ENCODE measurements at places on chromosomes 11 and 22.

DNA sequence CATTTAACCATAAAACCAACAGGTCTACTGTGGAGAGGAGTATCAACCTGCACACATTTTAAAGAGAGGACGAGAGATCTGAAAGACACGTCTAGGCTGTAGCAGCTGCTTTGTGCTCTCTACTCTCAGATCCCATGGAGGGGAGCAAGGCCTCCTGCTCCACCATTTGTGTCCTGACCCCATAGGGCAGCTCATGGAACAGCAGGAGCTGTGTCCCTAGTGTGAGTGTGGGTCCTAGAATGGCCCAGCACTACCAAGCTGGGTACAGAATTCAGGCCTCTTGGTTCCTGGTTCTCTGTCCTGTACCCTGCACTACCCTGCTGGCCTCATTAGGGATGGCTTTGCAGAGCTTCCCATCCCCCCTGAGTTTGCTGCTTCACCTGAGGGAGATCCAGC is 76.5 kb downstream of the DHCR7 start:
- DNase-seq = no peak

GRCh38 chr11:122112470-122113365 is 3.3 kb downstream of the BLID start:
- no peak for DNase-seq

GRCh38 chr11:82527081-82527584 is 206.5 kb downstream of the FAM181B start:
- DNase-seq = no peak

- DNase-seq = no peak
Measured at GRCh38 chr11:6530848-6531247, 33.8 kb downstream of the DNHD1 start.

DNA sequence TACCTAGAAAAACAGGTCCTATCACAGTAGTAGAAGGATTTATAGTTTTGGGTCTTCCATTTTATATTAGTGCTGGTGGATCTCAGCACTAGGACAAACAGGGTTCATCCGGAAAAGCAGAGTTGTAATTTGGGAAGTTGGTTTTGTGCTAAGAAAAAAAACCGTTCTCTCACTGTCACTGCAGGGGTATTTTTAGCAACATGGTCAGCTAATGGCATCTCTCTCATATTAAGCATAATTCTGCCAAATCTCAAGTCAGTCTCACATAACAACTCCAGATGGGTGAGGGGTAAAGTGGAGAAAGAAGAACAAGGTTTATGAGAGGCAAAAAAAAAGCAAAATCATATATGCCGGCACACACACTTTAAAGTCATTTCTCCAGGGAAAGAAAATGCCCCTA is 51.6 kb upstream of the GDPD4 start:
- peak; percentile 4 for DNase-seq

GRCh38 chr11:72430741-72431570 is 3.4 kb downstream of the CLPB start:
- peak; percentile 86 for DNase-seq

DNA sequence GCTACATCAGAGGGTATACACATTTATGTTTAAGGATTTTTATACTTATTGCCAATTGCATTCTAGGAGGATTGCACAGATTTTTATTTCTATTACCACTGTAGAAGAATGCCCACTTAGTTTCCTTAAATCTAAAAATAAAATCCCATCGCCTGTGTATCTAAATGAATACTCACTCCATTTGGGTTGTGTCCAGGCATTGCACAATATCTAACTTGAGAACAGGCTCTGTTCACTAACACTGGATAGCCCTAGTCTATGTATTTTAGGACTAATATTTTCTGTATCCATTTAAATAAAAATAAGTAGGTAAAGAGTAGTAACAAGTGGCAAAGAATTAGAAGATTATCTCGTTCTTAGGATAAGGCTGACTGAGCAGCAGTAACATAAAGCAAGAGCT is 4.1 kb downstream of the C11orf52 start:
- DNase-seq = no peak

DNA sequence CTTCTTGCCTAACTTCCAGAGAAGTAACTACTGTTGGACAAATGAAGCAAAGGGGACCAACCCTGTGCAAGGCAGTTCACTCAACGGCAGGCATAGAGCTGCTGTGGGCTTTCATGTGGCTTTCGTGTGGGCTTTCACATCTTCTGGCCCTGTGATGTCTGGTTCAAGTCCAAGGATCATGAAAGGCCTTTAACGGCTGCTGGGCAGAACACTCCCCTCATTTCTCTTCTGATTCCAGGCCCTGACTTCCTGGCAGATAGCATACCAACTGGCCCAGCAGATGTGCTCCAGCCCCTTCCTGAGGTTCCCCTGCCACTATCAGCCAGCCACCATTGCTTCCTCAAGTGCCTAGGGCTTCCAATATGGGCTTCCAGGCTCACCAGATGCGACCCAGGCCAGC is 28.7 kb upstream of the CTR9 start:
- DNase-seq = no peak

- DNase-seq = no peak
Measured at GRCh38 chr11:86021377-86021776, 47.5 kb downstream of the PICALM start.

All from Ammon's horn (tissue), 1 donor.